ENCODE measurements at places on chromosomes 3 and 15.

- no peak for DNase-seq
Measured at GRCh38 chr3:46369675-46370132, 1.0 kb upstream of the CCR5 start.

DNA sequence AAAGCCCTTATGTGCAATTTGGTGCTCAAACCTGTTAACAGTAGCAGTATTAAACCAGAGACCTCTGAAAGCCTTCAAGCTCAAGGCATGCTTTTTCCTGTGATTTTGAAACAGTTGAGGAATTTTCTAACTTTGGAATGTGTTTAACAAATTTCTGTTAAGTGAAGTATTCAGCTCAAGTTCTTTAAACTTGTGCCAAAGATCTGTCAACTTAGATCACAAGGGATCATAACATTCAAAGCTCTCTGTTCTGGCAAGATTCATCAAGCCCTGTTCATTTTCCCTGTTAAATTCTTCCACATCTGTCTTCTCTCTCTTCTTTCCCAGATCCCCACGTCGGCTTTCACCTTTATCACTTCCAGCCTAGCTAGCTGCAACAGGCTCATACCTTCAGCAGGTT is 28.8 kb upstream of the RYK start:
- no peak for DNase-seq

DNA sequence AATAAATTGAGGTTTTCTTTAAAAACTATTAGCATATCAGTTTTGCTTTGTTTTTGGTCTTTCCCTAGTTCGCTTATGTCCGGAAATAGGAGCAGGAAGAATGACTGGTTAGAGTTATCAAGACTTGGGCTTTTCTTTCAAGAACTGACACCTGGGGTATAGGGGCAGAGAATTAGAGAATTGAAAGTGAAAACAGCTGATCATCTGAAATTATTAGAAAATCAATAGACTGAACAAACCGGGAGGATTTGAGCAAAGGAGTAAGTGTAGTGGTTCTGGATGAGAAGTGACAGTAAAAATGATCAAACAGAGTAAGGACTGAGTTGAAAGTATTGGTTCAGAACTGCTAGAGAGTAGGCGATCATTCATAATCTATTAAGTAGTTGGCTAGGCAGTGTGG is 6.0 kb downstream of the MINDY2 start:
- DNase-seq = no peak

DNA sequence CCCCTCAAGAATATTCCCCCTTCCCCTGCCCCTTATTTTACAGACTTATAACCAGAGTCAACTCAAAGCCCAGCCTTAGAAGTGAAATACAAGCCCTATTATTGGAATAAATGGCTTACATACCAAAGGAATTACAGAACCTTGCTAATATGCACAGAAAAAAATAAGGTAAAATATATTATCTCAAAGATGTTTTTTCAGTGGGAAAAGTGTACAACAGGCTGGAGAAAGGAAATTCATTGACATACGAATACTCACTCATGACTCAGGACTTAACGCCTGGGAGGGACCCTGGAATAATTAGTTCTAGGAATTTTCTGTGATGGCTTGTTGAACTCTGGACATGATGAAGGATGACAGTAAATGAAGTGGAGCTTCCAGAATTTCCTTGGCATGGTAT is 27.0 kb downstream of the ARL14 start:
- no peak for DNase-seq

- no peak for DNase-seq
Measured at GRCh38 chr15:70063261-70063925, 34.3 kb downstream of the TLE3 start.

DNA sequence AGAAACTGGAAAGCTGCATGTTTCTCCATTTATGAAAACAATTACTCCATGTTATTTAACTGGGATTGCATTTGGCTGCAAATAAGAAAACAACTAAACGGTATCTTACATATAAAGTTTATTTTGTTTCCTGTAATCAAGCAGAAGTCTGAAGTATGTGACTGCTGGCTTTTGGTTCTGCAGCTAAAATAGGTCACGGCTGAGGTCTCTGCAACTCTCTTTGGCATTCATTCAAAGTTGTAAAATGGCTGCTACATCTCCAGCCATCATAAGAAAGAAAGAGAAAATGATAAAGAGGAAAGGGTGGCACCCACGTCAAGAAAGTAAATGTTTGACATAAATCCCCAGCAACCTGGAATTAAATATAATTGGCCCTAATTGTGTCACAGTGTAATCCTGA is 406.1 kb downstream of the TBC1D5 start:
- no peak for DNase-seq

DNA sequence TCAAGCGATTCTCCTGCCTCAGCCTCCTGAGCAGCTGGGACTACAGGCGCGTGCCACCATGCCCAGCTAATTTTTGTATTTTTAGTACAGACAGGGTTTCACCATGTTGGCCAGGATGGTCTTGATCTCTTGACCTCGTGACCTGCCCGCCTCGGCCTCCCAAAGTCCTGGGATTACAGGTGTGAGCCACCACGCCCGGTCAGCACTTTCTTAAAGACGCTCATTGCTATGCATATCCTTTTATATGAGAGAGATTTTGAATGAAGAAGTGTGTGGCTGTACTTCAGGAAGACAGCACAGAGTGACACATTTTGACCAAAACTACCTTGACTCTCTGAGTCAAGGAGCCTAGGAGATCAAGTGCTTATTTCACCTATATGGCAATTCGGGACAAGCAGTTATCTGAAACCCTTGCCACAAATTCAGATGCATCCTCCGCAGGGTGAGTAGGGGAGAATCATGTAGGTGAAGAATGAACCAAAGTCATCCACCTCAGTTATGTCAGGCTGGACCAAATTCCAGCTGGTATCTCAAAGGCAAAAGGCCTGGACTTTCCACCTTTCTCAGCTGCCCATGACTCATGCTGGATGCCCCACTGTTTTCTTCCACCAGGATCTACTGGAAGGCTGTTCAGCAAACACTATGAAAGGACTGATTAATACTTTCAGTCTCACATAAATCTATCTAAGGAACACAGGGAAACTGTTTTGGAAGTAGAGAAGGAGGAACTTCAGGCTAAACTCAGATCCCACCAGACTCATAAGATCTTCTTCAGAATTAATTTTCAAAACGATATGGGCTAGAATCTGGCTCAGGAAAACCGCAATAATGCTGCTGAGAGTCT is 31.9 kb downstream of the SUSD5 start:
- DNase-seq = no peak

DNA sequence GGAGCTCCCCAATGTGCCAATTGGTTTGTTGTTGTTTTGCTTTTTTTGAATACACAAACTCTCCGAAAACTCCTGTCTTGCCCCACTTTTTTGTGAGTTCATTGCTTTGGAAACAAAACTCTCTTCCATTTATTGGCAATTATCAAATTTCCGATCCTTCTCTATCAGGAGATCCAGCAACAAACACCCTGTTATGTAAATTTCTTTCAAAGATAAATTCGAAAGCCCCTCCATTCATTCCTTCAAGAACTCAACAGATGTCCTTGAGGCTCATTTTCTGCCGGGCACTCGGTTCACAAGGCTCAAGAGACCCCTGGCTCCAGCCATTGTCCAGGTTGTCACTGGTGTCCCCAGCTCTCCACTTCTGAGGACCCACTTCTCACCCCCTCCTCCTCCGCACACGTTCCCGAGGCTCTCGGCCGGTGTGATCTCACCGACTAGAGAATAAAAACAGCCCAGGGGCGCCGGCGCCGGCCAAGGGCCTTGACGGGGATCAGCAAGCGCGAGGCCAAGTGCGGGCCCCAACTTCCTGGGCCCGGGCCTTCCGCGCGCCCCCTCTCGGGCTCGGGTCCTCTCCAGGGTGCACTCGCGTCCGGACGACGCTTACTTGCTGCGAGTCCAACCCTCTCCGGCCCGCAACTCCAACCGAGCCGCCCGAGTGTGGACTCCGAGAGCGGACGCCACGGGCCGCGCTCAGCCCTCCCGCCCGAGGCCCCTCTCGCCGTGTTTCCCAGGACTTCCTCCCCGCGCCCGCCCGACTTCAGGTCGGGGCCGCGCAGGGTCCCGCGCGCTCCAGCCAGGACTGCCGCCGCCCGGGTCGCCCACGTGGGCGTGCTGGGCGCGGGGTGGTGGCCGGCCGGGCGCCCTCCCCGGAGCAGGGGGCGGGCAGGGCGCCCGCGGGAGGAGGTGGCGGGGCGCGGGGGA is 533 bp upstream of the SMAD3 start:
- DNase-seq = no peak

DNA sequence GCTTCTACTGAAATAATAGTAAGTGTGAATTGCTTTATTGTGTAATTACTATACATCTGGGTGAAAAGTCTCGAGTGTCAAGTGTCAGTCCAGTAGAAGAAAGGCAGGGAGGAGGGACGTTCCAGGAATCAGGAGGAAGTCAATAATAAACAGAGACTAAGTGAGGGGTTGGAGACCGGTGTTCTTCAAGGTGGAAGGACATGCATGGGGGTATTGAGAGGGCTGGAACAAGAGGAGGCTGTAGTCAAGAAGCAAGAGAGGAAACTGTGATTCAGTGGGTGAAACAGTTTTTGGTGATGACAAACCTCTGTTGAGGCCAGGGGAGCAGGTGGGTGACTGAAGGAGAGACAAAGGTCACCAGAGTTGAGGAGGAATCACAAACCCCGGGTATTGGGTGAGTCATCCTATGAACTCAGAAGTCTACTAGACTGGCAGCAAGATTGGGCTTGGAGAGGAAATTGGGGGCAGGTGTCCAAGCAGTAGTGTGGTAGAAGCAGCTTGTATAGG is 11.6 kb upstream of the SCAMP5 start:
- no peak for DNase-seq

- no peak for DNase-seq
Measured at GRCh38 chr15:74776821-74777768, 4.8 kb upstream of the CSK start.

- DNase-seq = no peak
Measured at GRCh38 chr15:48222627-48223026, 16.5 kb downstream of the SLC12A1 start.

DNA sequence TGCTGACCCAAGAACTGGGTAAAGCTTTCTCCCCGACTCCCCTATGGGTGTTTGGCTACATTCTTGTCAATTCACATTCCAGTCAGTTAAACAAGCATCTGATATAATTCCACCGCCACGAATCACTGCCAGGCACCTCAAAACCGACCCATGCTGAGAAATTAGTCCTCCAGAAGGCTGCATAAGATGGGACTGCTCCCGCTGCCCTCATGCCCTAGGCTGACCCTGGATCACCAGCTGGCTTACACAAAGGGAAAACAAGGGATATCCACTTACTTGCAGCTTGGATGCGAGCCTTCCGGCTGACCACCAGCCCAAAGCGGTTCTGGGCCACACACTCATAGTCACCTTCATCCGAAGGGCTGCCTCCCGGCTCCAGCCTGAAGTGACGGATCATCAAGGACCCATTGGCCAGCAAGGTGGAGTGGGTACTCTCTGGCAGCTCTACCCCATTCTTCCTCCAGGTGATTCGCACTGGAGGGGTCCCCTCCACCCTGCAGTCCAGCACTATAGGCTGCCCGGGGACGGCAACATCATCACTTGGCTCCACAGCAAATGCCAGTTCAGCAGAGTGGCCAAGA is 2.9 kb downstream of the IGDCC3 start:
- no peak for DNase-seq

GRCh38 chr3:47897954-47898353 is 95.0 kb downstream of the DHX30 start:
- no peak for DNase-seq

DNA sequence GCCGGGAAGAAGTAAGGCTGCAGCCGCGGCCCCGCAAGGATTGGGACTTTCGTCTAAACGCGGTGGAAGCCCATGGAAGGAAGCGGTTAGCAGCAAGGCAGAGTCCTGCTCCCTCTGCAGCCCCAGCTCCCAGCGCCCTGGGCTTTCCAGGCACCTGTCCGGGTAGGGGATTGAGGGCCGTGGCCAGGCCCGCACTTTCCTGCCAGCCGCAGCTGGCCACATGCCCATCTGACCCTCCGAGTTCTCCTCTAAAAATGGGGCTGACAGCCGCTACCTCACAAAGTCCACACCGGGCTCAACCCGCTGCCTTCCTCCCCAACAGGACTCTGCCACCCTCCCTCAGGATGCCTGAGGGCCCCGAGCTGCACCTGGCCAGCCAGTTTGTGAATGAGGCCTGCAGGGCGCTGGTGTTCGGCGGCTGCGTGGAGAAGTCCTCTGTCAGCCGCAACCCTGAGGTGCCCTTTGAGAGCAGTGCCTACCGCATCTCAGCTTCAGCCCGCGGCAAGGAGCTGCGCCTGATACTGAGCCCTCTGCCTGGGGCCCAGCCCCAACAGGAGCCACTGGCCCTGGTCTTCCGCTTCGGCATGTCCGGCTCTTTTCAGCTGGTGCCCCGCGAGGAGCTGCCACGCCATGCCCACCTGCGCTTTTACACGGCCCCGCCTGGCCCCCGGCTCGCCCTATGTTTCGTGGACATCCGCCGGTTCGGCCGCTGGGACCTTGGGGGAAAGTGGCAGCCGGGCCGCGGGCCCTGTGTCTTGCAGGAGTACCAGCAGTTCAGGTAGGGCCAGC is 1.9 kb downstream of the NEIL1 start:
- no peak for DNase-seq

DNA sequence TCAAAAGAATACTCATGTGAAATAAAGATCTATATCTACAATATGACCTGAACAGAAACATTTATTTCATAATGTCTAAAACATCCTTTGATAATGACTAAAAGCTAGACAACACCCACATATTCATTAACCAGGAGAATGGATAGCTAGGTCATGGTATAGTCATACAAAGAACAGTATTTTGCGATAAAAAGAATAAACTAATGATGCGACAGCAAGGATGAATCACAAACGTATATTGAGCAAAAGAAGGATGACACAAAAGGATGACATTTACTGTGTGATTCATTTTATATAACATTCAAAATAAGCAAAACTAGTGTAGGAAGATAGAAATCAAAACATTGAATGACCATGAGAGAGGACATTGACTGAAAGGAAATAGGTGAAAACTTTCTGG is 1233.1 kb downstream of the OTOL1 start:
- no peak for DNase-seq

Measured in Panc1 (cell line).